ENCODE measurements at places on chromosomes 16 and 17.

GRCh38 chr17:8474826-8475225, 39.1 kb downstream of the NDEL1 start:
- no peaks in the 10 kb centered on the region for H3K36me3 ChIP-seq
- H3K27me3 ChIP-seq: no peaks in the 10 kb centered on the region
- DNase-seq: no peak
- no peaks in the 10 kb centered on the region for H3K4me1 ChIP-seq
- no peak overlapping the region for H3K27ac ChIP-seq

DNA sequence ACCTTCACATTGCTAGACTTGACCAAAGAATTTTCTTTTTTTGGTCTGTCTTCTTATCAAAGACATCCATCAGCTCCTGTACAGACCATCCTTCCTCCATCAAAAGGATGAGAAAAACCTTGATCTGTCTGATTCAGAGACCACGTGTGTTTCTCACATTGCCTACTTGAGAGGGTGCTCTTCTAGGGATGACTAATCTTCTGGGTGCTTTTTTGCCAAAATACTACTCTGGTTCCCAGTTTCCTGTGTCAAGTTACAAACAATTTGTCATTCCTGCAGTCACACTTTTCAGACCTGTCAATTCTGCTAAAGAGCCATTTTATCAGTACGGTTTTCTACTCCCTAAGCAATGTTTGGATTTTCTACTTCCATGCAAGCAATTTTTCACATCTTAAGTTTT, 492.2 kb downstream of the CDH11 start:
- H3K27ac ChIP-seq: no peak overlapping the region
- DNase-seq: no peak
- no peaks in the 10 kb centered on the region for H3K36me3 ChIP-seq
- no peak overlapping the region for H3K4me3 ChIP-seq
- H3K27me3 ChIP-seq: no peaks in the 10 kb centered on the region
- H3K4me1 ChIP-seq: no peaks in the 10 kb centered on the region

DNA sequence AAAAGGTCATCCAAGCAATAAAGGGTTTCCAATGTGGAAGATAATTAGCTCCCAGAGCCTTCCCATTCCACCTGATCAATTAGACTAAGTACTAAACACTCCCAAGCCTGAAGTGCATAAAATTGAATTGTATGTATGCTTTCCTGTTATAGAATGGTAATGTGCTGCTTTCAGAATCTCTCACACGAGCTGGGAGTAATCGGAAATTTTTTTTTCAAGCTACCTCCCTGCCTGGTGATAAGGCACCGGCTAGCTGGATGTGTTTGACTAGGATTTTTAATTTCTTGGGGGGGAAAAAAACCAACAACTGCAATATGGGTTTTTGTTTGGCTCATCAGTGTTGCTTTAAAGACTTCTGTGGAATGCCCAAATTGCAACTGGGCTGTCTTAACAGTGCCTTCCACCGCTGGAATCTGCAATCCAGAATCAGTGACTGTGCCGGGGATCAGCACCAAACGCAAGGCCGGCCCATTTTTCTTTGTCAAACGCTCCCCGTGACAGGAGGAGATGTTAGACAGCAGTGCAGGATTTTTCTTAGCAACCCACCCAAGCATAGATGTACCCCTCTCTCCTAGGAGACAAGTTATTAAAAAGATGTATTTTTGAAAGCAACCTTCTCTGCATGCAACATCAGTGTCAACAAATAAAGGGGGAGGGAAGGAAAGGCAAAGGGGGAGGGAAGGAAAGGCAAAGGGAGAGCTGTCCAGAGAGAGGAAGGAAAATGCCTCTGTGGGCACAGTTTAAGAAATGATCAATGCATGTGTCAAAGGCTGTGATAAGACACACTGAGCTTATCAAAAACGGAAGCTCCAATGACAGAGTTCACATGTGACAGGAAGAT, 387.2 kb downstream of the NPIPA8 start:
- no peak overlapping the region for H3K27ac ChIP-seq
- no peaks in the 10 kb centered on the region for H3K4me1 ChIP-seq
- no peaks in the 10 kb centered on the region for H3K36me3 ChIP-seq
- no peak overlapping the region for H3K4me3 ChIP-seq
- H3K27me3 ChIP-seq: no peaks in the 10 kb centered on the region
- no peak for DNase-seq

- H3K27me3 ChIP-seq: no peaks in the 10 kb centered on the region
- no peaks in the 10 kb centered on the region for H3K36me3 ChIP-seq
- H3K4me3 ChIP-seq: no peak overlapping the region
- no peaks in the 10 kb centered on the region for H3K4me1 ChIP-seq
- no peak for DNase-seq
- no peak overlapping the region for H3K27ac ChIP-seq
These were observed 154.0 kb upstream of the MAF start for GRCh38 chr16:79754501-79754900.

DNA sequence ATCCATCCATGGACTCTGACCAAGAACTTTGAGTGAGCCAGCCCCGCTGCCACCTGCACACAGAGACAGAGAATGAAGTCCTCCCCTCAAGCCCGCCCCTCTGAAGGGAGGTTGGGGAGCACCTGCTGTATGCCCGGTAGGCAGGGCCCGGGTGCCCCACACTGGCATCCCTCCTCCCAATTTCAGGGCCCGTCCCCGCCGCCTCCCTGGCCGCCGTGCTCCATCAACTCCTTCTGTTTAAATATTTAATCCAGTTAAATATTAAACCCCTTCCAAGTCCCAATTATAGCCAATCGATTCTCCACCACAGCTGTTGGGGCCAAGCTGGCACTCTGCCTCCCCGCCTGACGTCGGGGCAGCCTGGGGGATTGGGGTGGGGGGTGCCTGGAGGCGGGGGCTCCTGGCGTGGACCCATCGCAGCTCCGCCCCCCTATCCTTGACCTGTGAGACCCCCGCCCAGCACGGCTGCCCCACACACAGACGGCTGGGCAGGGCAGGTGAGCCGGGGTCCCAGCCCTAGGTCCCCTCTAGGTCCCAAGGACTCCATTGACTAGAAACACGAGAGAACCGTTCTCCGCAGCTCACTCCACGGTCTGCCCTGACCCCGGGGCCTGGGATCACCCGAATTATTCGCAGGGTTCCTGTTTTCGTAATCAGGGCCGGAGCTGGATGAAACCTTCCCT, 18.0 kb upstream of the CACNA1H start:
- no peak for DNase-seq
- H3K4me3 ChIP-seq: no peak overlapping the region
- H3K36me3 ChIP-seq: no peaks in the 10 kb centered on the region
- no peak overlapping the region for H3K27ac ChIP-seq
- H3K4me1 ChIP-seq: no peaks in the 10 kb centered on the region

DNA sequence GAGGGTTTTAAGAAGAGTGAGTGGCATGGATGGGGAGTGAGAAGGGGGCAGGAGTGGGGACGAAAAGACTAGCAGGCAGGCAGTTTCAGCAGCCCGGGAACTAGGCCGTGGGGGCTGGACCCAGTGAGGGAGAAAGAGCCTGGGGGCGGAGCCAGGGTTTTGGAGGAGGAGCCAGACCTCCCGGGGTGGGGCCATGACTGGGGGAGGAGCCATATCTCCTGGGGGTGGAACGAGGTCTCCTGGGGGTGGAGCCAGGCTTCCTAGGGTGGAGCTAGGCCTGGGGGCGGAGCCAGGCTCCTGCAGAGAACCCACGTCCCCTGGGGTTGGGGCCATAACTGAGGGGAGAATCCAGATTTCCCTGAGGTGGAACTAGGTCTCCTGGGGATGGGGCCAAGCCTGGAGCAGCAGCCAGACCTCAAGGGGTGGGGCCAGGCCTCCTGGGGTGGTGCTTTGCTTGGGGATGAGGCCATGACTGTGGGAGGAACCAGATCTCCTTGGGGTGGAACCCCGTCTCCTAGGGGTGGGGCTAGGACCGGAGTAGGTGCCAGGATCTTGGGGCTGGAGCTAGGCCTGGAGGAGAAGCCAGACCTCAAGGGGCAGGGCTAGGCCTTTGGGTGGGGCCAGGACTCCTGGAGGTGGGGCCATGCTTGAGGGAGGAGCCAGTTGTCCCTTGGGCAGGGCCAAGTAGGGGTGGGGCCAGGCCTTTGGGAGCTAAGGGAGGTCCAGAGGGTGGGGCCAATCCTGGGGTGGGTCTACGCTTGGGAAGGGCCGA, 41.7 kb upstream of the JPH3 start:
- no peaks in the 10 kb centered on the region for H3K27me3 ChIP-seq
- no peaks in the 10 kb centered on the region for H3K4me1 ChIP-seq
- no peak overlapping the region for H3K27ac ChIP-seq
- no peaks in the 10 kb centered on the region for H3K36me3 ChIP-seq

- H3K27me3 ChIP-seq: no peaks in the 10 kb centered on the region
- H3K36me3 ChIP-seq: no peaks in the 10 kb centered on the region
- no peak overlapping the region for H3K4me3 ChIP-seq
- H3K27ac ChIP-seq: no peak overlapping the region
- no peaks in the 10 kb centered on the region for H3K4me1 ChIP-seq
These were observed 13.8 kb downstream of the CASKIN2 start for GRCh38 chr17:75501378-75502071.

DNA sequence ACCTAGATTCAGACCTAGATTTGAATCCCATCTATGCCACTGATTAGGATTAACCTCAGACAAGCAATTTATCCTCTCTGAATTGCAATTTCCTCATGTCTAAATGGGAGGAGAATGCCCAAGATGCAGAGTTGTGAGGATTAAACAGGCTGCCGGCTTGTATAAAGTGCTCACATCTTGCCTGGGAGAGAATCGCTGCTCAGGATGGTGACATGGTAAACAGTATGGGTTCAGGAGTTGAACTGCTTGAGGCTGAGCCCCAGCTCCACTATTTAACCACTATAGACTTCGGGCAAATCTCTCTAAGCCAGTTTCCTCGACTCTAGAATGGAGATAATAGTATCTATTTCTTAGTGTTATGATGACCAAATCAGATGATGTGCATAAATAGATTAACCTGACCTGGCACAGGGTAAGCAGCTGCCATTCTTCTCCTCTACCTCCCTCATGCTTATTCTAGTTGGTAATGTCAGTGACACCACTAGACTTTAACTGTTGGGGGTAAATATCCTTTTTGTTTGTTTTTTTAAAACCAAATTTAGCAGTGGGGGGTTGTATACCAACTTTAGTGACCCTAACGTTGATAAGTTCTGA, 732 bp upstream of the RPL27 start:
- no peaks in the 10 kb centered on the region for H3K27me3 ChIP-seq
- DNase-seq: no peak
- H3K4me1 ChIP-seq: peaks cover 18% of the 10 kb centered on the region
- peak overlapping the region; percentile 12 for H3K4me3 ChIP-seq

DNA sequence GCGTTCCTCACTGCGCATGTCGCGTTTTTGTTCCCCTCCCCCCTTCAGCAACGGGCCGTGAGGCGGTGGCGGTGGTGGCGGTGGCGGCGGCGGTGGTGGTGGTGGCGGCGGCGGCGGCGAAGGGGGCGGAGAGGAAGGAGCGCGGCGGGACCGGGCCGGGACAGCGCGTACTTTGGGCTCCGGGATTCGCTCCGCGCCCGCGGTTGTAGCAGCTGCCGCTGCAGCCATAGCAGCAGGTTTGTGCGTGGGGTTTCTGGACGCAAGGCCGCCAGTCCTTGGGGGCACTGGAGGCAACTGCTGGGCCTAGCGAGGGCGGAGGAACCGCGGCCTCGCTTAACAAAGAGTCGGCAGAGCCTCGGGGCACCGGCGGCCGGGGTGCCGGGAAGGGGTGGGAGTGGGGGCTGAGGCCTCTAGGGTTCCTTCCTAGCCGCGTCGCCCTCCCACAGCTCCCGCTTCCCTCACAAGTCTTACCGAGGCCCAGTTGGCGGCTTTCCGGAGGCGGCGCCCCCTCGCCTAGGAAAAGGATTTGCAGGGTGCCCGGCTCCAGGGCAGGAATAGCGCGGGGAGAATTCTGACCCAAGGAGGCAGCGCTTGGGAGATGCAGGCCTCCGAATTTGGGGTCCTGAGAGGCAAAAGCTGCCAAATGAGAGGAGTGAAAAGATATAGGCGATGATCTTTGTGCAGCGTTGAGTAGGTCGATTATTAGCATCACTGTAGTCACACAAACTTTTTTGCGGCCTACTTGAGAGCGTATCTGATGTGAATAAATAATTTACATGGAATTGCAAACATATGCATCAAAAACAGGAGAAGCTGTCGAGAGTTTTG, at the start of gene DDX42:
Gene DDX42 (plus strand): TSS at position 30 of the 828 bp plus-strand sequence. CDS start 12,880 bp downstream, outside the sequence.
- H3K27me3 ChIP-seq: no peaks in the 10 kb centered on the region
- peak within 1 kb of the TSS; percentile 85 for H3K4me3 ChIP-seq
- DNase-seq: peak; percentile 18
- peaks cover 46% of the 10 kb centered on the region for H3K4me1 ChIP-seq
- H3K36me3 ChIP-seq: no peaks in the 10 kb centered on the region

DNA sequence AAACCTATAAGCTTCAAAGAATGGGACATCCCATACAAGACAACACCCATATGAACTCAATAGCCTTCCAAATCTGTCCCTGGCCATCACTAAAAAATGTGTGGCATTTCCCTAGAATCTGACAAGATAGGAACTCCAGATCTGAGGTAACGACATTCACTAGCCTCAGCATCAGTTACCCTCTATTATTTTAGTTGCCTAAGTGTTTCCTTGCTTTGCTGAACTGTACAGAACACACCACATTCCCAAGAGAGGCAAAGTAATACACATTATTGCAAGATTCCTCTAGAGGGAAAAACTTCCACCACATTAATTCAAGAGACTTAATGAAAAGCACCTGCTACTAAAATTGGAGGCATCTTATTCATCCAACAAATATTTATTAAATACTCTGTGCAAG, 5.0 kb downstream of the LSM12 start:
- H3K27ac ChIP-seq: no peak overlapping the region
- no peaks in the 10 kb centered on the region for H3K4me1 ChIP-seq
- DNase-seq: no peak
- no peaks in the 10 kb centered on the region for H3K36me3 ChIP-seq
- H3K27me3 ChIP-seq: no peaks in the 10 kb centered on the region

- H3K4me3 ChIP-seq: no peak overlapping the region
- H3K27ac ChIP-seq: no peak overlapping the region
- H3K4me1 ChIP-seq: no peaks in the 10 kb centered on the region
- no peak for DNase-seq
- no peaks in the 10 kb centered on the region for H3K27me3 ChIP-seq
These were observed 8.9 kb downstream of the CA10 start for GRCh38 chr17:52149626-52150025.

Data from naive thymus-derived CD4-positive, alpha-beta T cell (primary cell).